ENCODE measurements at places on chromosomes 3 and 15.

DNA sequence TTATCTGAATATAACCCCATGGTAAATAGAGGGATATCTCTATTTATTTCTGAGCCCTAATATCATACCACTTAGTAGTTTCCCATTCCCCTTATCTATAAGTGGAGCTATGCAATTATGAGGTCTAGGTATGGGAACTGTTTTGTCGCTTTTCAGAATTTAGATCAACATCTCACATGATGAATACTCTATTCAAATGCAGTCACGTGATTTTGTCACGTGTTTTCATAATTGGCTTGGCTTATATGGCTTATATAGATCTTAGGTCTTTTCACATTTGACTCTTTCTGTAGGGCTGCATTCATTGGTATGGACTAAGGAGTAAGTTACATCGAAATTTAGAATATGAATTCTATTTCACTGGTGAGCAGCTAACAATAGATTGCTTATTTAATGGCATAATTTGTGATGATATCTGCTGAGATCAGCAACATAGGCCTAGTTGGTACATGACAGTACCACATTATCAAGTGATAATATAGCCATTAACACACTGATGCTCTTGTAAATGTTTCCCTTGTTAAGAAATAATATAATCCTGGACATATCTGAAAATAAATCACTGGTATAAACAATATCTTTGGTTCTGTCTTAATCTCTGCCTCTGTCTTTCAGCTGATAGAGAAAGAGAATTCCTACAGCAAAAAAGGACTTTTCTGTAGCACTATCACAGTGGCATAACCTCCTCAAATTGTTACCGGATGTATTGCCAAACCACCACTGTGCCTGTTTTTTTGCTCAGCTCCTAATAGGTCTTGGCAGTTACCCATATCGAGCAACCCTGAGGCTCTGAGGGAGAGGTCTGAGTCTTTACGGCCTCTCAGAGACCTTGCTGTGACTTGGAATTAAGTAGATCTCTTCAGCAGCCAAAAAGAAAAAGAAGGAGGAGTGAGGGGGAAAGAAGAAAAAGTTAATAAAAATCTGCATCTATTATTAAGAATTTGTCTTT lies 357.1 kb downstream of the ZPLD1 start:
- no peak for DNase-seq

DNA sequence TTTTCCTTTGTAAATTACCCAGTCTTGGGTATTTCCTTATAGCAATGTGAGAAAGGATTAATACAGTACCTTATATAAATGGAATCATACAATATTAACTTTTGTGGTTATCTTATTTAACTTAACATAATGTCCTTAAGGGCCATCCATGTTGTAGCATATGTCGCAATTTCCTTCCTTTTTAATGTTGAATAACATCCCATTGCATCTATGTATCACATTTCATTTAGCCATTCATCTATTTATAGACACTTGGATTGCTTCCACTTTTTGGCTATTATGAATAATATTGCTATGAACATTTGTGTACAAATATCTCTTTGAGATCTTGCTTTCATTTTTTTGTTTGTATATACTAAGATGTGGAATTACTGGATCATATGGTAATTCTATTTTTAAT lies 342.2 kb downstream of the PDCD6IP start:
- DNase-seq: no peak

- DNase-seq: no peak
These were observed 46.6 kb upstream of the MDFIC2 start for GRCh38 chr3:70358978-70359580.

DNA sequence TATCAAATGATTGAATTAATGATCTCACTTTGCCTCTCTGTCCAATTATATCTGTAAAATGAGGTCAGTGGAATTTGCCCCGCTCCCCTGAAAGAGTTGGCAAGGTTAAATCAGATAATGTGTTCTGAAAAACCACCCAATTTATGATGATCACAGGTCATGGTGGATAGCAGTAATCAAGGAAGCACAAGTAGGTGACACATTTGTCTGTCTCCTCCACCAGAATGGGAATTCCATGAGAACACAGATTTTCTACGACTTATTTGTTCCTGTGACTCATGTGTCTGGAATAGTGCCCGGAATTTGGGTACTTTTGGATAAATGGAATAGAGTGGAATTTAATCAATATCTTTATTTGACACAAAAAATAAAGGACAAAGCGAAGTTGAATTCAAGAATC lies 220.9 kb upstream of the SUCLG2 start:
- no peak for DNase-seq

- DNase-seq: no peak
These were observed 90.6 kb downstream of the CRYGS start for GRCh38 chr3:186453531-186453930.

GRCh38 chr3:56990641-56991015 lies 69.8 kb upstream of the SPATA12 start:
- DNase-seq: no peak

DNA sequence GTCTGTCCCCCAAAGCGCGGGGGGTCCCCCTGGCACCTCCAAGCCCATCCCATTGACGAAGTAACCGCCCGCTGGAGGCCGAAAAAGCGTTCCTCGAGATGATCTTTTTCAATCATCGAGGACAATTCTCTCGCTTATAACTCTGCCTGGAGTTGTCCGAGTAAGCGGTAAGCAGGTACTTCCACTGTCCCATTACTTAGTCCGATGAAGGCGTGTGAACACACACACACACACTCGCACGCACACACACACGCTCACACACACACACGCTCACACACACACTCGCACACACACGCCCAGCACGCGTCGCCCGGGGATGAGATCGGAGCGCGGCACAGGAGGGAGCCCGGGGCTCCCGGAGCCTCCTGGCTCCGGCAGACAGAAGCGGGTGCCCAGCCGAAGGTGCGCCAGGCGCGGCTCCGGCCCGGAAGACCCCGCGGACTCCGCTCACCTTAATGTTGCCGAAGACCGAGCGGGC lies 430 bp downstream of the SLCO2A1 start:
- no peak for DNase-seq

GRCh38 chr3:24355806-24356205 lies 138.8 kb downstream of the THRB start:
- DNase-seq: no peak

DNA sequence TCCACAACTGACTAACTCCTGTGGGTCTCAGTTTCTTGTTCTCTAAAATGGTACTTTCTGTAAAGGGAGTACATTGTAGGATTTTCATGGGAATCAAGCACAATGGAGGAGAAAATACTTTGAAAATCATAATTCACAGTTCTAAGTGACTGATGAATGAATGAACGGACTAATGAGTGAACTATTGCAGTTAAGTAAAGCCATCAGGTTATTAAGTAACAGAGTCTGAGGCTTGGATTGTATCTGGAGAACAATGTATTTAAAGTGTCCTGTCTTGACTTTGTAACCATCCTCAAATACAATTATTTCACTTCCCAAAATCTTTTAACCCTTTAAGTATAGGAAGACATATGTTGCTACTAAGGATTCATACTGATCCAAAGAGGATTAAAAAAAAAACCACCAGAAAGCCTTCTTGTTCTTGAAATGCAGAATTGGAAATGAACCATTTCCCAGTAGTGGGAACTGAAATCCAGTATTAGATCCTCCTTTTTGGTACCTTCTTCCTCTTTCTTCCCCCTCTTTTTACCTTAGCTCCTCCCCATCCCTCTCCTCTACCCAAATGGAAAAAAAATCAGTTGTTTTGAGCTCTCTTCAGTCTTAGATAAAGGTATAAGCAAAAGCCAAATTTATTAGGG lies 13.2 kb upstream of the BCL6 start:
- DNase-seq: no peak

- no peak for DNase-seq
These were observed 25.0 kb downstream of the SCG3 start for GRCh38 chr15:51706291-51706690.

GRCh38 chr3:69104586-69104985 lies 17.8 kb downstream of the LMOD3 start:
- DNase-seq: no peak

GRCh38 chr3:59456852-59457485 lies 407.1 kb upstream of the CFAP20DC start:
- no peak for DNase-seq

- DNase-seq: no peak
These were observed 202.7 kb downstream of the LRRN1 start for GRCh38 chr3:4001976-4002375.

DNA sequence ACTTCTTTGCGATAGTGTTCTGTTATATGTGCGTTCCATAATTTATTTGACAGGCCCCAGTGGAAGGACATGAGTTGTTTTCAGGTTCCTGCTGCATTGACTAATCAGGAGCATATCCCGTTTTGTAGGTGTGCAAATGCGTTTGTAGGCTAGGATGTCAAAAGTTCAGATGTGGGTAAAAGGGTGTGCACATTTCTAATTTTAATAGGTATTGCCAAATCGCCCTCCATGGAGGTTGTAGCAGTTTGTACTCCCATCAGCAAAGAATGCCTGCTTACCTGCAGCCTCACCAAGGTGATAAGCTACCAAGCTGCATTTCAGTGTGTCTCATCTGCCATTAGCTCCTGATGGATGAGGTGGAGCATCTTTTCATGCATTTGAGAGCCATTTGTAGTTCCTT lies 36.3 kb downstream of the KLF13 start:
- no peak for DNase-seq

- no peak for DNase-seq
These were observed 527.4 kb upstream of the PROK2 start for GRCh38 chr3:72312339-72312738.

DNA sequence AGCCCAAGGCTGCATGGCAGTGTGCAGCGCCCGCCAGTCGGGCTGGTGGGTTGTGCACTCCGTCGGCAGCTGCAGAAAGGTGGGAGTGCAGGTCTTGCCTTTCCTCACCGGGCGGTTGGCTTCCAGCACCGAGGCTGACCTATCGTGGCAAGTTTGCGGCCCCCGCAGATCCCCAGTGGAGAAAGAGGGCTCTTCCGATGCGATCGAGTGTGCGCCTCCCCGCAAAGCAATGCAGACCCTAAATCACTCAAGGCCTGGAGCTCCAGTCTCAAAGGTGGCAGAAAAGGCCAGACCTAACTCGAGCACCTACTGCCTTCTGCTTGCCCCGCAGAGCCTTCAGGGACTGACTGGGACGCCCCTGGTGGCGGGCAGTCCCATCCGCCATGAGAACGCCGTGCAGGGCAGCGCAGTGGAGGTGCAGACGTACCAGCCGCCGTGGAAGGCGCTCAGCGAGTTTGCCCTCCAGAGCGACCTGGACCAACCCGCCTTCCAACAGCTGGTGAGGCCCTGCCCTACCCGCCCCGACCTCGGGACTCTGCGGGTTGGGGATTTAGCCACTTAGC lies 4.3 kb downstream of the ISL2 start:
- no peak for DNase-seq

- DNase-seq: no peak
These were observed 510.8 kb downstream of the AGBL1 start for GRCh38 chr15:86590461-86590860.

- DNase-seq: no peak
These were observed 16.4 kb downstream of the TGFBR2 start for GRCh38 chr3:30622790-30623189.

- no peak for DNase-seq
These were observed 790.1 kb upstream of the CFAP20DC start for GRCh38 chr3:59839810-59840515.

- DNase-seq: peak; percentile 23
These were observed 56.1 kb upstream of the RAD18 start for GRCh38 chr3:9019259-9019961.

DNA sequence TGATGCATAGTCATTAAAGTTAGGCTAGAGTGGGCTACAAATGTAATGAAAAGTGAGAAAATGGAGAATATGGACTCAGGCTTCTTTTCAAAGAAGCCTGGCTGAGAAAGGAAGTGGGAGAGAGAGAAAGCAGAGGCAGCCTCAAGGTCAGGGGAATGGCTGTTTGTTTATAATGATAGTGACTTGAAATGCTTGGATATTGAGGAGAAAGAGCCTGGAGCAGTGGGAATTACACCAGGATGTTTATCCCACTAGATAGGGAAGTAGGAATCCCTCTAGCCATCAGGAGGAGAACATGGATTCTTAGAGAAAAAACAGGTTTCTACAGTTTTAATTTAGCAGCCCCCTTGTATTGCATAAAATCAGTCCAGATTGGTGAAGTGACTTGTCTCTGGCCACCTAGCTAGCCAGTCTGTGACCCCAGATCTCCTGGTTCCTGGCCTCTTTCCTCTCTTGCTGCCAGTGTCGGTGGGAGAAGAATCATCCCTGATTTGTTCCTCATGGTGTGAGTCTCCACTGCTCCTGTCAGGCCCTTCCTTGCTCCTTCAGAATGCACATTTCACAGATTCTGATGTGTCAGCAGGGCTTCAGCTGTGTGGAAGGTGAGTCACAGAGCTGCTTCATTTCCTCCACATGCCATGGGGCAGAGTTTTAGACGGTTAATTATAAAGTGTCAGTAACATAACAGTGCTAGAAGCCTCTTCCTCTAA lies 32.9 kb downstream of the SEMA6D start:
- no peak for DNase-seq

DNA sequence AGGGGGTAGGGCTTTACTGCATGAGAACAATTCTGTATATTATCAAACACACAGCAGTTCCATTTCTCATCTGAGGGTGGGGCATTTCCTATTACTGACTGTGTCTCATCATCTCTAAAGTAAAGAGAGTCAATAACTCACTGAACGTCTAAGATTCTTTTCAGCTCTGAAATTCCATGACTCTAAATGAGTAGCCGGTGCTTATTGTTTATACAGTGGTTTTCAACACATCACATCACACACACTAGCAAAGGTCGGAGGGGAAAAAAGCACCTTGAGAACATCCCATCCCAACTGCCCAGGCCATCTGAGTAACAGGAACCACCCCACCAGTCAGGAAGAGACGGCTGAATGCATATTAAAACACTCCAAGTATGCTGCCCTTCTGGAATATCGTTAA lies 196.0 kb downstream of the SUCLG2 start:
- peak; percentile 59 for DNase-seq

GRCh38 chr3:188262913-188263683 lies 109.1 kb downstream of the LPP start:
- DNase-seq: no peak

GRCh38 chr3:159458010-159458409 lies 530.6 kb upstream of the IL12A start:
- DNase-seq: no peak

GRCh38 chr3:161420746-161421145 lies 49.4 kb upstream of the SPTSSB start:
- no peak for DNase-seq

All from DMS 273 treated with DMSO at 0.1 percent for 48 hours (cell line).